ENCODE measurements at places on chromosomes 3 and 15. TPM values are rescaled to one million over a fixed set of nuclear protein-coding genes. Genes with fewer than 3 reads are reported as not detected.
A peak's percentile ranks its signal among the peaks of the same experiment; 100 is the strongest.

GRCh38 chr3:50604628-50605588 lies 6.7 kb downstream of the CISH start:
- peak; percentile 74 for DNase-seq

- no peak for DNase-seq
Observed at GRCh38 chr15:59063042-59063441, 41.9 kb upstream of the CCNB2 start.

DNA sequence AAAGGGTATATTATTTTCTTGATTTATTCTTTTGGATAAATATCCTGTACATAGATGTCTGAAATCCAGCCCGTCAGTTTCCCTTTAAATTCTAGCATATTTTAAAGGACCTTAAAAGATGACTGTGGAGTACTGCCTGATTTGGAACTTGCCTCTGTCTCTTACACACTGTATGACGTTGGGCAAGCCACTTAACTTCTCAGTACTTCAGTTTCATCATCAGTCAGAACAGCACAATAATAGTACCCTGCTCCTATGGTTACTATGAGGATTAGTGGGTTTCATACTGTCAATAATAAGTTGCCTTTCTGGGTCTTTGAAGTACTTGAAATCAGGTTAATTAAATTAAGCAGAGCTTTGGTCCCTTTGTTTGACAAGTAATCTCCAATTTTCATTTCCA lies 374.3 kb downstream of the TIGIT start:
- DNase-seq = no peak

GRCh38 chr15:74451322-74451721 lies 9.6 kb downstream of the UBL7 start:
- no peak for DNase-seq

GRCh38 chr15:59059076-59059597 lies 45.8 kb upstream of the CCNB2 start:
- no peak for DNase-seq

GRCh38 chr3:61353382-61353781 lies 102.1 kb upstream of the FHIT start:
- DNase-seq = no peak

DNA sequence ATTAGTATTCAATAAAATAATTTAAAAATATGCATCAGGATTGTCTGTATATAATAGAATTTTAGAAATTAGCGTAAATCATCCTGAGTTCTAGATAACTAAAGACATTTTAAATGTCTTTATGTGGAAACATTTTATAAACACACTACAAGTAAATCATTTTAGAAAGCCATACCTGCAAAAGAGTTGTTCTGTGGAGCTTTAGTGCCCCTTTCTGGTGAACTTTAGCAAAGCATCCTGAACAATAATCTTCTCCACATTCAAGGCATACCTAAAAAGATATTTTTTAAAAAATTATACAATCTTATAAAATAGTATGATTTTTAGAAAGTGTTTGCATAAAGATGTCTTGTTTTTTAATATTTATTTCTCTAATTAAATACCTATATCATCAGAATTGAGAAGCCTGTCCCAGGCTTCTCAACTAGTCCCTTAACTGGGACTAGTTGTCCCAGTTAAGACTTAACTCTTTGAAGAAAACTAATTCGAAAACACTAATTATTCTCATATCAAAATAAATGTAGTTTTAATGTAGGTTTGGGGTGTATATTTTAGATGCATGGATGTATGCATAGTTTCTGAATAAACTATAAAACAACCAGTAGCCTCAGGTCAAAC lies 29.7 kb downstream of the ZBBX start:
- DNase-seq = peak; percentile 18

Gene SNRPN
- total RNA-seq = 21.1 TPM

Gene CASR
- total RNA-seq = not detected

Gene CADPS
- total RNA-seq = not detected

Gene DPH3
- 16.2 TPM for total RNA-seq

Gene PLCH1
- 0.73 TPM for total RNA-seq

Gene ARPP21
- not detected for total RNA-seq
